ENCODE measurements at places on chromosomes 16 and 17.

DNA sequence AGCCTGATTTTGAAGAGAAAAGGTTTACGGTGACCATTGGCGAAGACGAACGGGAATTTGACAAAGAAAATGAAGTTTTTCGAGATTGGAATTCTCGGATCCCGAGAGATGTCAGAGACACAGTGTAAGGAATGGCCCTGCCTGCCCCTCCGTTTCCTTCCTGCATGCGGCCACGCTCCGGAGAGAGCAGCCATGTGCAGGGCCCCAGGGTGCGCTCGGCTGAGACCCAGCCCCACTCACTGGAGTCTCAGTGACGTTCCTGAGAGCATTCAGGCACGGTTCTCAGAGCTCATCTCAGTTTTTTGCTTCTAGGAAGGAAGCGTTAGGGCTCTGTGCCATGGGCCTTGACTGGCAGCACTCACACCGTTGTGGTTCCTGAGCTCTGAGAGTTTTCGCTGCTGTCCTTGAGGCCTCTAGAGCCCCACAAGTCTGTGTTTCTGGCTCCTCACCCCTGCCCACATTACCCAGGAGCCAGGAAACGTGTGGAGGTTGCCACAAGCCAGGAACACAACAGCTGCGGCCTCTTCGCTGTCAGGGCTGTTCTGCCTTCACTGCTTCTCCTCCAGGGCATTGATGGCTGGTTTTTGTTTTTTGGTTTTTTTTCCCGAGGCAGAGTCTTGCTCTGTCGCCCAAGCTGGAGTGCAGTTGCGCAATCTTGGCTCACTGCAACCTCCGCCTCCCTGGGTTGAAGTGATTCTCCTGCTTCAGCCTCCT is 29.8 kb downstream of the ZC3H18 start:
- H3K4me3 ChIP-seq = no peak overlapping the region
- H3K4me1 ChIP-seq = no peaks in the 10 kb centered on the region
- H3K27ac ChIP-seq = no peak overlapping the region

DNA sequence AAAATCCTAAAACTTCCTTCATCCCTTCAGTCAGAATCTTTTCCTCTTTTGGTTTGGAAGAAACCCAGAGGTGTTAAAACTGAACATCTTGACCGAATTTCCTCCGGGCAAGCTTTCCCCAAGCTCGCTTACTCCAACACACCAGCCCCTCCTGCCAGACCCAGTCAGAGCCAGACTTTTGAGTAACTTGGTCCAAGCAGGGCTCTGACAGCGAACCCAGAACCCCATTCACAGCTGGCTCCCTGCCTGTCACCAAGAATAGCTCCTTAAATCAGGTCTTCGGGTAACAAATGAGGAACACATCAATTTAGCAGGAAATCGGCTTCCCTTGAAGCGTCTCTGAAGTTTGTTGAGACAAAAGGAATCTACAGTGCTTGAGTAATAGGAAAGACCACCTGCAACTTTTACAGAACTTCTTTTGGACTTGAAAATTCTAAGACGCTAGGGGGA is 27.3 kb downstream of the GAS7 start:
- H3K27me3 ChIP-seq = no peaks in the 10 kb centered on the region
- no peak overlapping the region for H3K4me3 ChIP-seq
- no peak overlapping the region for H3K27ac ChIP-seq

- no peaks in the 10 kb centered on the region for H3K36me3 ChIP-seq
- H3K27ac ChIP-seq = no peak overlapping the region
- no peak overlapping the region for H3K4me3 ChIP-seq
- H3K4me1 ChIP-seq = no peaks in the 10 kb centered on the region
- no peaks in the 10 kb centered on the region for H3K27me3 ChIP-seq
Observed at GRCh38 chr16:9706217-9706836, 475.9 kb downstream of the GRIN2A start.

- peaks cover 12% of the 10 kb centered on the region for H3K36me3 ChIP-seq
- DNase-seq = peak; percentile 85
- peak within 1 kb of the TSS; percentile 36 for H3K4me3 ChIP-seq
- no peaks in the 10 kb centered on the region for H3K27me3 ChIP-seq
Observed at GRCh38 chr16:4614571-4615383, at the start of gene UBALD1. TSS of gene UBALD1 (minus strand) at chr16:4614888. CDS start at chr16:4614797, 91 bp downstream.

DNA sequence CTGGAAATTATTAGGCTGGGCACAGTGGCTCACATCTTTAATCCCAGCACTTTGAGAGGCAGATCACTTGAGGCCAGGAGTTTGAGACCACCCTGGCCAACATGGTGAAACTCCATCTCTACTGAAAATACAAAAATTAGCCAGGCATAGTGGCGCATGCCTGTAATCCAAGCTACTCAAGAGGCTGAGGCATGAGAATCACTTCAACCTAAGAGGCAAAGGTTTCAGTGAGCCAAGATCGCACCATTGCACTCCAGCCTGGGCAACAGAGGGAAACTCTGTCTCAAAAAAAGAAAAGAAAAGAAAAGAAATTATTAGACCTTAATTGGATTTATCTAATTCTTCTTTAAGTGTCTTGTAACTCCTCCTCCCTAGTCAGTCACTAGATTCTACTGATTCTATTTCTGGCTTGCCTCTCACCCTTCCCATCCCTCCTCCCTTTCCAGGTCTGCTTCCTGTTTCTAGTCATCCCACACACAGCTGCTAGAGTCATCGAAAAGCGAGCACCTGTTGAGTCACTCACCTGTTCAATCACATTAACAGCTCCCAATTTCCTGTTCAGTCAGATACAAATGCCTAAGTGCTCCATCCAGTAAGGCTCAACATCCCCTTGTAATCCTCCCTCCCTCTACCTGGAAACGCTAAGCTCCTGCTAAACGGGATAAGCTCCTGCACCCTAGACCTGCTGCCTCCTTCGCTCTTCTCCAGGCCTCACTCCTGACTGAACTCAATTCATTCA is 34.6 kb downstream of the ERN1 start:
- 0 out of 2 replicates have a peak, but pooled peaks cover 6% of the 10 kb centered on the region for H3K4me1 ChIP-seq
- no peaks in the 10 kb centered on the region for H3K27me3 ChIP-seq
- H3K27ac ChIP-seq = no peak overlapping the region
- no peak overlapping the region for H3K4me3 ChIP-seq
- DNase-seq = no peak
- no peaks in the 10 kb centered on the region for H3K36me3 ChIP-seq

GRCh38 chr17:73400915-73401545 is 89.2 kb upstream of the CDC42EP4 start:
- H3K36me3 ChIP-seq = no peaks in the 10 kb centered on the region
- no peak overlapping the region for H3K4me3 ChIP-seq
- no peaks in the 10 kb centered on the region for H3K27me3 ChIP-seq
- H3K27ac ChIP-seq = no peak overlapping the region

GRCh38 chr17:60600490-60601446 is 775 bp downstream of the PPM1D start:
- H3K27me3 ChIP-seq = no peaks in the 10 kb centered on the region
- peaks cover 32% of the 10 kb centered on the region for H3K4me1 ChIP-seq
- H3K4me3 ChIP-seq = peak overlapping the region; percentile 64
- H3K36me3 ChIP-seq = no peaks in the 10 kb centered on the region

DNA sequence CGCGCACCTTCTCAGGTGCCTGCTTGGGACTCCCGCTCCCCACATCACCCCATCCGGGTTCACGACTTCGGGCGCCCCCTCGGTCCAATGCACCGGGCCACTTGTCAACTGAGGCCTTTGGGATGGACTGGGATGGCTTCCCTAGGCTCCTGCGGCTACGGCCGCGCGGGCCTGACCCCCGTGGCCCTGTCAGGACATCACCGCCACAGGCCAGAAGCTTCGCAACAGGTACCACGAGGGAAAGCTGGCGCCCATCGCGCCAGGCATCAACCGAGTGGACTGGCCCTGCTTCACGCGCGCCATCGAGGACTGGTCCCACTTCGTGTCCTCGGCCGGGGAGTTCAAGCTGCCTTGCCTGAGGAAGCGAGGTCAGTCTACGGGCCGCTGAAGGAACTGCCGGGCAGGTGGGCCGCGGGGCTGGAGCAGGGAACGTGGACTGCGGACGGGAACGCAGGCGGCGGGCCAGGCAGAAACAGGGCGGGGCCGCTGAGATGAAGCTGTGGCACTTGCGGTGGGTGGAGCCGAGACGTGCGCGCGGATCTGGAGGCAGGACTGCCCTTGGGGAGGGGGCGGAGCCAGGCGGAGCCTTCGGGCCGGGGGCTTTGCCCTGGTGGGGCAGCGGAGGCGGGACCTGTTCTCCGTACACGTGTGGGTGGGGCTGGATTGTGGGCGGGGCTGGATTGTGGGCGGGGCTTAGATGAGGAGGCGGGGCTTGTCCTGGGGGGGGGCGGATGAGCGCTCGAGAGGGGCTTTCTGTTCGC is 13.7 kb upstream of the CNGB1 start:
- no peaks in the 10 kb centered on the region for H3K36me3 ChIP-seq
- DNase-seq = no peak
- H3K4me3 ChIP-seq = no peak overlapping the region

DNA sequence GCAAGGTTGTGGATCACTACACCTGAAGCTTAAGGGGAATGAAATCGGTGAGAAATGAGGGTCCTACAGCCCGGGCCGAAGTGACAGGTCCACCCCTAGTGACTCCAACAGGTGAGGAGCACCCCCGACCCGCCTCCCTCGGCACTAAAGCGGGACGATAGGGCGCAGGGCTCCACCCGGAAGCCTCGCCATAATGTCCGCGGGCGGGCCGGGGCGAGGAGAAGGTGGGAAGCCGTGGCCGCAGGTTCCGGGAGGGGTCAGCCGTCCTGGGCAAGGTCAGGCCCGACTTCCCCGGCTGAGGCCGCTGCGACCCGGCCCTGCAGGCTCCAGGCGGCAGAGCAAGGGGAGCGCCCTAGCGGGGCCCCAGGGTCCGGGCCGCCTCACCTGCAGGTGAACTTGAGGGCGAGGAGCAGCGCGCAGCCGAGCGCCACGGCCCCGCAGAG is 543 bp downstream of the TXNDC11 start:
- H3K4me1 ChIP-seq = peaks cover 37% of the 10 kb centered on the region
- H3K27me3 ChIP-seq = no peaks in the 10 kb centered on the region
- peak; percentile 47 for DNase-seq
- H3K27ac ChIP-seq = peak overlapping the region; percentile 50

DNA sequence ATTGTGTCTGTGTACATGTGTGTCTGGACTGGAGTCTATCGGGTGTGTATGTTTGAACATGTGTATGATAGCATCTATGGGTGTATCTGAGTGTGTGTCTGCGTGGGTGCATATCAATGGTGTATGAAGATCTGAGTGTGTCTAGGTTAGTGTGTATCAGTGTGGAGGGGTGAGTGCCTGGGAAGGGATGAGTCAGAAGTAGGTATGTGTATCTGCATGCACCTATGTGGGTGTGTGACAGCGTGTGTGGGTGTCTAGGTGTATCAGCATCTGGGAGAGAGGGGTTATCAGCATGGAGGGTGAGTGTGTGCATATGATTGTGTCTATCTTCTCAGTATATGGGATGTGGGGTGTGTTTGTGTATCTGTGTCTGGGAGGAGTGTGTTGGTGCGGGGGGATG is 58.2 kb upstream of the LHX1 start:
- H3K36me3 ChIP-seq = no peaks in the 10 kb centered on the region
- no peak overlapping the region for H3K27ac ChIP-seq
- no peak overlapping the region for H3K4me3 ChIP-seq
- H3K27me3 ChIP-seq = no peaks in the 10 kb centered on the region

GRCh38 chr17:59815965-59816364 is 76.8 kb downstream of the TUBD1 start:
- no peak overlapping the region for H3K27ac ChIP-seq
- no peaks in the 10 kb centered on the region for H3K4me1 ChIP-seq
- no peak overlapping the region for H3K4me3 ChIP-seq
- DNase-seq = no peak

GRCh38 chr16:11307639-11308492 is 26.7 kb upstream of the PRM1 start:
- H3K4me3 ChIP-seq = no peak overlapping the region
- H3K4me1 ChIP-seq = peaks cover 52% of the 10 kb centered on the region
- no peaks in the 10 kb centered on the region for H3K36me3 ChIP-seq
- peak overlapping the region; percentile 61 for H3K27ac ChIP-seq

DNA sequence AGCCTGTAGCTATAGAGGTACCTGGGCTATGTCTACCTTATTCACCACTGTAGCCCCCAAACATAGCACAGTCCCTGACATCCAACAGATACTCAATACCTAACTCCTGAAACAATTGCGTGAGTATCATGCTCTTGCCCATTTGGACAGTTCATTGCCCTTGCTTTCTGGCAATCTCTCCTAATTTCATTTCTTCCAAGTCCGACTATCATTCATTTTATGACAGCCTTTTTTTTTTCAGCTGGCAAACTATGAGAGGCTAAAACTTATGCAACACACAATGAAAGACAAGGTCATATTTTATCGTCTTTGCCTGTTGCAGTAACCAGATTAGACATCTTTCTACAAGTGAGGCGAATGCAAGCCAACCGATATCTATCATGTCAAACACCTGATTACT is 169.2 kb downstream of the RBFOX1 start:
- H3K27me3 ChIP-seq = no peaks in the 10 kb centered on the region
- H3K36me3 ChIP-seq = no peaks in the 10 kb centered on the region
- no peak overlapping the region for H3K27ac ChIP-seq
- no peak for DNase-seq
- H3K4me3 ChIP-seq = no peak overlapping the region

DNA sequence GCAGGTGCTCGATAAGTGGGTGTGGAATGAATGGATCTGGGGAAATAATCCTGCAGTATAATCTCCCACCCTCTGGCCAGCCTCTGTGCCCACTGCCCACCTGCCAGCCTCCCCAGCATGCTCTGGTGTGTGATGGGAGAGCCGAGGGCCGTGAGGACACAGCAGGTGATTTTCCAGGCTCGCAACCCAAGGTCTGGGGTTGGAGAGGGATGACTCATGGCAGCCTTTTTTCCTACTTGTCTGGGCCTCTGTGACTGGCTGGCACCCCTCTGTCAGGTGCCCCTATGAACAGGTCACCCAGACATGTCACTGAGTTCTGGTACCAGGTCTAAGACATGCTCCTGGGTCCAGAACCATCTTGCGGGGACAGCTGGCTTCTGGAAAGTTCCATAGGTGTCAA is 385.7 kb upstream of the TNRC6C start:
- no peaks in the 10 kb centered on the region for H3K4me1 ChIP-seq
- no peak overlapping the region for H3K4me3 ChIP-seq
- H3K36me3 ChIP-seq = no peaks in the 10 kb centered on the region

DNA sequence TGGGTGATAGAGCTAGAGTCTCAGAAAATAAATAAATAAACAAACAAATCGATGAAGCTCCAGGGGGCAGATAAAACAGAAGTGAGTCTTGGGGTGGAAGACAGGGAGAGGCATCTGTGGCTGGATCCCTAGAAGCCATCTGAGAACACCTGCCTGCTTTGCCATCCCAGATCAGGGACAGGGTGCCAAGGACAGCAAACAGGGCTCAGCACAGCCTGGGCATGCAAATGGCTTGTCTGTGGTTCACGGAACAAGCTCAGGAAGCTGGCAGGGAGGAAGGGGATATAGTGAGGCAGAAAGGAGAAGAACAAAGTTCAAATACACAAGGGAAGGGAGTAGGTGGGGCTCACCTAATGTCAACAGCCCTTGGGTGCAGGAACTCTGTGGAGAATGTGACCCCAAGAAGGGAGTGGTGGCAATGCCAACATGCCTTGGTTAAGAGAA is 27.5 kb downstream of the TRIM25 start:
- no peak overlapping the region for H3K4me3 ChIP-seq
- no peaks in the 10 kb centered on the region for H3K4me1 ChIP-seq
- H3K27ac ChIP-seq = no peak overlapping the region
- DNase-seq = no peak
- H3K27me3 ChIP-seq = no peaks in the 10 kb centered on the region
- peaks cover 43% of the 10 kb centered on the region for H3K36me3 ChIP-seq
